ENCODE measurements at places on chromosomes 2 and 18. TPM values are rescaled to one million over a fixed set of nuclear protein-coding genes. Genes with fewer than 3 reads are reported as not detected.

DNA sequence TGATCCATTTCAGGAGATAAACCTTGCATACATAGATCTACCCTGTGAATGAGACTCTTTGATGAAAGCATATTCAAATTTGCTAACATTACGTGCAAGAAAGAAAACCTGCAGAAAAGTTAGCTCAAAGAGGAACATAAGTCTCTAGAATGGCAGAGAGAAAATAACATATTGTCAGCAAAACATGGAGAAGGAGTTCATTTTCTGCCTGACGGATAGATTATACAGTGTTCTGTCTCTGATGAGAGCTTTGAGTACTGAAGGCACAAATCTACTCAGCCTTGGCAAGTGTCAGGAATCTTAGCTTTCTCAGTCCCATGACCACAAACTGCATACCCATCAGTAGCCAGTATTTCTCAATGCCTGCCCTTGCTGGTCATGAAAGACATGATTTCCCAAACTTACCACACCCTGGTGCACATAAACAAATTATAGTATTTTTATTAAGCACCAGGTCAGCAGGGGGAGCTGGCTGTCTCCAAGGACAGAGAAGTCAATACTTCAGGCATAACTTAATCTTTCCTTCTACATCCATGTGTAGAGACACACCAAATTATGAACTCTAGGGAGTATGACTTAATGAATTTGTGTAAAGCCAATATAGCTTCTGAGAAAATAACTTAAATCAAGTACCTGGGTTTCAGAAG, 401.2 kb upstream of the SOX11 start:
- H3K4me3 ChIP-seq: no peak overlapping the region
- no peak overlapping the region for H3K27ac ChIP-seq
- no peak for DNase-seq
- no peaks in the 10 kb centered on the region for H3K36me3 ChIP-seq
- H3K4me1 ChIP-seq: peaks cover 3% of the 10 kb centered on the region

- H3K27ac ChIP-seq: no peak overlapping the region
- no peaks in the 10 kb centered on the region for H3K4me1 ChIP-seq
- H3K36me3 ChIP-seq: no peaks in the 10 kb centered on the region
- no peak for DNase-seq
- H3K27me3 ChIP-seq: no peaks in the 10 kb centered on the region
- H3K4me3 ChIP-seq: no peak overlapping the region
Observed at GRCh38 chr18:58302811-58303210, 258.8 kb downstream of the NEDD4L start.

DNA sequence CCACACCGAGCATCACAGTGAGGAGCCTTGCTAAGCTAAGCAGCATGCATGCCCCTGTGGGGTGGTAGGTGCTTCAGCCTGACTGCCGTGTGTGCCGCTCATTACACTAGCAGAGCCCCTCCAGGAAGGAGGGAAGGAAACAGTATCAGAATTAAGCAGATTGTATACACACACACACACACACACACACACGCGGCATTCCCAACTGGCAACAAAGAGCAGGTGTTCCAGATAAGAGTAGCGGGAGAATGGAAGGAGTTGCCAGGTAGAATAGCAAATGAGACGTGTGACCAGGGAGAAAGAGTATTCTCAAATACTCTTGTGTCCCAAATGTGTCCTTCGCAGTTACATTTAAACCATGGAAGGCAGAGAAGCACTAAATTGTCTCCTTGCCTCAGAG, 47.6 kb upstream of the TTC39C start:
- no peaks in the 10 kb centered on the region for H3K4me1 ChIP-seq
- DNase-seq: no peak
- no peaks in the 10 kb centered on the region for H3K36me3 ChIP-seq
- no peak overlapping the region for H3K4me3 ChIP-seq
- no peak overlapping the region for H3K27ac ChIP-seq
- H3K27me3 ChIP-seq: no peaks in the 10 kb centered on the region

- no peaks in the 10 kb centered on the region for H3K36me3 ChIP-seq
- H3K27ac ChIP-seq: no peak overlapping the region
- no peak for DNase-seq
- H3K27me3 ChIP-seq: peaks cover 3% of the 10 kb centered on the region
- no peak overlapping the region for H3K4me3 ChIP-seq
Observed at GRCh38 chr18:49500201-49500921, 13.3 kb upstream of the C18orf32 start.

Gene TEX44
- not detected for total RNA-seq

Gene SCYGR8
- not detected for total RNA-seq
